H1 (cell line): ENCODE measurements at places on chromosomes 11 and 22. TPM values are rescaled to one million over a fixed set of nuclear protein-coding genes. Genes with fewer than 3 reads are reported as not detected.

Gene RAB3IL1
- 5.7 and 6.8 TPM in 2 replicates for total RNA-seq

Gene ANKK1
- not detected in 2 replicates for total RNA-seq

Gene OR10G8
- not detected in 2 replicates for total RNA-seq

Gene OR51B6
- not detected in 2 replicates for total RNA-seq

Gene KMT5B
- 37.5 and 40.8 TPM in 2 replicates for total RNA-seq

Gene BIRC3
- total RNA-seq, result 0.15 and 0.20 TPM in 2 replicates

Gene KCNK4
- 0.19 TPM in 1 of 2 replicates, not detected in the other for total RNA-seq

Gene IL18
- 0.84 and 1.1 TPM in 2 replicates for total RNA-seq

Gene OR8D1
- total RNA-seq, result not detected in 2 replicates

Gene RDX
- total RNA-seq, result 100 and 105 TPM in 2 replicates

Gene PRCP
- 62.6 and 63.8 TPM in 2 replicates for total RNA-seq

Gene PPARA
- 8.2 and 10.0 TPM in 2 replicates for total RNA-seq
